GM06990 (cell line): ENCODE measurements at places on chromosomes 4 and X.

DNA sequence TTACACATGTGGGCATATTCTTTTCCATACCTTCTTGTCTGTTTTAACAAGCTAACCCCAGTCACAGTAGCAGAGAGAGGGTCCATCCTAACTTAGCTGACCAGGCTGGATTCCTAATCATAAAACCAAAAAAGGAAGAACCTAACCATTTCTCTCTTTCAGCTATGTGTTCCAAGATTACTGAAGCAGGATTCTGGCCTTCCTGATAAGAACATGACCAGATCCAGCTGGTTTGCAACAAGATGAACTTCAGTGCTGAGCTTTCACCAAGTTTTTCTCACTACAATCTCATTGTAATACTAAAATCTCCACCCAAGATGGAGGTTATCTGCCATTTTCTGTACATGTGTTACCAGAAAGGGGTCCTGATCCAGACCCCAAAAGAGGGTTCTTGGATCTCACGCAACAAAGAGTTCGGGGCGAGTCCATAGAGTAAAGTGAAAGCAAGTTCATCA lies 20.4 kb upstream of the UBA6 start:
- no peak for DNase-seq

DNA sequence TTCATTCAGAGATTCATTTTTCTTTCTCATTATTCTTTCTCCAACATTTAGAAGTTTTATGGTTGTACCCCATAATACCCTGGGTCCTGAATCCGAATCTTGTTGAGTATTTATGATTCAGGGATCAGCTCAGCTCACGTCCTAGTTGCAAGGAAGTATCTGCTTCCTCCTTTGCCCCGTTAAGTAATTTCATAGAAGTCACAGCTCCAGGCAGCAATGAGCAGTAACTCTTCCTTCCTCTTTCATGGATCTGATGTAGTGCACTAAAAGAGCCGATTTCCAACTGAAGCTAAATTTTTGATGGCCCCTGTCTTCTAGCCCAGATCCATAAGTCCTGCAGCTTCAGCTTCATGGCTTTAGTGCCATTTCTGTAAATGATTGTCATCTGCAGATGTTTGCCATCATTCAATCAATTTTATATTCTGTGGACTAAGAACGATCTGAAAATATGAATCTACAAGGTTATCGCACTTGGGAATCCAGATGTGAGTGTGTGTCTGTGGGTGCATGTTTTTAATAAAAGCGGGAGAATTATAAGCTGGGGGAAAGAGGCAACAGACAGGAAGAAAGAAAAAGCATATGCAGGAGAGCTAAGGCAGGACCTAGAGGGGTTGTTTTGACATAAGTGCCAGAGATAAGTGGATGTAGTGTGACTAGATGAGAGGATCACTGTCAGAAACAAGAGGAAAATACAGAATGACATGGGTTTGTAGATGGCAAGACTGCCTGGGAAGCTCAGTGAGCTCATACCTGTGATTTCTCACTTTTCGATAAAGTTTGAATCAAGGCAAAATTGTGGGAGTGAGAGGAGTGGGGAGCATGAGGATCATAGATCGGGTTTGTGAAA lies 17.5 kb downstream of the VEGFD start:
- no peak for DNase-seq

DNA sequence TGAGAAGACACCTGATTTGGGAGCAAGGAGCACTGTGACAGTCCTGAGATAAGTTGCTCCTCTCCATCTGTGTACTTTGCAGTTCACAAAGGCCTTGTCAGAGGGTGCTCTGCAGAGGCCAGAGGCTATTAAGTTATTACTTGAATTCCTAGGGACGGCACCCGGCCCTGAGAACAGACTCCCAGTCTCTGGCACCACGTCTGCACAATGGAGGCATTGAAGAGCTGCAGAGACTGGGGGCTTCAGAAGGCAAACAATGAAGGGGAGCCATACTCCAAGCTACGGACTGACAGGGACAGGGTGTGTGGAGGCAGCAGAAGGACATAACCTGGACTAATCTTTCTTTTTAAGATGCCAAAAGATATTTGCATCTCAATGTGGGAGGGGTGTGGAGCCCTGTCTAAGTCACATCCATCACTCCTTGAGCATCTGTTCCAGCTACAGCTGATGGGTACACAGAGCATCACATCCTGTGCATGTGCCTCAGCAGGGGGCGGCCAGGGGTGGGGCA lies 11.5 kb downstream of the RASGEF1B start:
- DNase-seq, result no peak

GRCh38 chr4:138307319-138307718 lies 65.2 kb upstream of the SLC7A11 start:
- no peak for DNase-seq

DNA sequence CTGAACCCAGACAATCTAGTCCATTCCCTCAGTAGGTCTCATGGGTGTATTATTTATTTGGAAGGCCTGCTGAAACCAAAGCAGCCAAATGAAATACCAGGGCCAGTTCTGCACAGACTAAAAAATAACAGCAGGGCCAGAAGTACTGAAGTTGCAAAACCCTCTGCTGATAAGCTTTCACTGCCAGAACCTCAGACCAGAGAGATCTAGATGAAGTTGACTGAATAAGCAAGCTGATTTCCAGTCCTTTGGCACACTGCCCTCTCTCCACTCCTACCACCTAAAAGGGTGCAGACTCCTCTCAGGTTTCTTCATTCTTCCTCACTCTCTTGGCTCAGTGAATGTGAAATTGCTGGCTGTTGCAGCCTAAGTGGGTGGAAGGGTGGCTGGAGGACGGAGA lies 276.7 kb upstream of the KLF3 start:
- DNase-seq, result no peak

GRCh38 chr4:153028535-153028934 lies 92.4 kb downstream of the FHDC1 start:
- no peak for DNase-seq

GRCh38 chrX:53160297-53160983 lies 64.6 kb downstream of the KDM5C start:
- no peak for DNase-seq

GRCh38 chr4:55762819-55763218 lies 56.8 kb upstream of the EXOC1L start:
- DNase-seq, result no peak

DNA sequence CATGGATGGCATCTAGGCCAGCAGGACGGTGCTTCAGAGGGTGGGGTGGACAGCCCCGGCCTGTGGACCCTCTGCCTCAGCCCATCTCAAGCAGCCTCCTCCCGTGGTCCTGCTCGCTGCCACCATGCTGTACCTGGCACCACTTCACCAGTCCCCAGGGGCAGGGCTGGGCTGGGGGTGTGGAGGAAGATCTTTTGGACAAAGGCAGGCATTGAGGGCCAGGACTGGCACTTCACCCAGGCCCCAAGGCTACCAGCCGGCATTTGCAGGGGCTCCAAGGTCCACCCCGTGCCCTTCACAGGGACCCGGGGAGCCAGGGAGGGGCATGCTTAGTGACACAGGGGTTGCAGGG lies 713 bp downstream of the PLXNB3 start:
- DNase-seq, result peak; percentile 6

DNA sequence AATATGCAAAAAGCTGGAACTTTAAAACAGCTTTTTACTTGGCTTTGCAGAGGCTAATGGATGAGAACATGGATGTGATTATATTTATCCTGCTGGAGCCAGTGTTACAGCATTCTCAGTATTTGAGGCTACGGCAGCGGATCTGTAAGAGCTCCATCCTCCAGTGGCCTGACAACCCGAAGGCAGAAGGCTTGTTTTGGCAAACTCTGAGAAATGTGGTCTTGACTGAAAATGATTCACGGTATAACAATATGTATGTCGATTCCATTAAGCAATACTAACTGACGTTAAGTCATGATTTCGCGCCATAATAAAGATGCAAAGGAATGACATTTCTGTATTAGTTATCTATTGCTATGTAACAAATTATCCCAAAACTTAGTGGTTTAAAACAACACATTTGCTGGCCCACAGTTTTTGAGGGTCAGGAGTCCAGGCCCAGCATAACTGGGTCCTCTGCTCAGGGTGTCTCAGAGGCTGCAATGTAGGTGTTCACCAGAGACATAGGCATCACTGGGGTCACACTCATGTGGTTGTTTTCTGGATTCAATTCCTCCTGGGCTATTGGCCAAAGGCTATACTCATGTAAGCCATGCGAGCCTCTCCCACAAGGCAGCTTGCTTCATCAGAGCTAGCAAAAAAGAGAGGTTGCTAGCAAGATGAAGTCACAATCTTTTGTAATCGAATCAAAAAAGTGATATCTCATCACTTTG lies 15.6 kb downstream of the TLR8 start:
- no peak for DNase-seq

DNA sequence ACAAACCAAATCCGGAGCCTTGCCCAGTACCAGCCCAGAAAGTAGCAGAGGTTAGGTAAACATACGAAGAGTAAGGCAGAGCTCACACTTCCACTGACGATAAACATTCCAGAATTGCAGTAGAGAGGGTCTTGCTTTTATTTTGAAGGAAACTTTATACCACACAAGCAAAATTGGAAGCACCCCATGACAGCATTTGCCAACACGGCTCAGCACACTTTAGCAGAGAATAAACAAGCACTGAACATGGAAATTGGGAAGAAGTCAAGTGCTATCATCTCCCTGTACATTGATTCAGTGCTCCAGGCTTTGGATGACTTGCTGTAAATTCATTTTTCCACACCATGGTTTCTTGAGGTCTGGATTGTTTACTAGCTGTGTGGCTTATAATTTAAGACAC lies 160.7 kb upstream of the FAM47C start:
- no peak for DNase-seq

GRCh38 chr4:106773076-106773905 lies 262.8 kb downstream of the DKK2 start:
- DNase-seq, result no peak

GRCh38 chr4:102593147-102593546 lies 92.0 kb downstream of the NFKB1 start:
- no peak for DNase-seq
